A549 treated with AZD2906 at 1 μM for 4 hours (cell line): ENCODE measurements at places on chromosomes 4 and X. TPM values are rescaled to one million over a fixed set of nuclear protein-coding genes. Genes with fewer than 3 reads are reported as not detected.

Gene F8A3
- total RNA-seq, result 0.56 to 1.3 TPM (median 1.0 TPM) in 5 replicates

Gene SPARCL1
- not detected in 5 replicates for total RNA-seq

Gene NAT8L
- 10.2 to 13.8 TPM (median 13.1 TPM) in 5 replicates for total RNA-seq

Gene MAP7D2
- total RNA-seq, result 5.2 to 7.1 TPM (median 5.7 TPM) in 5 replicates

Gene RASL11B
- total RNA-seq, result 0.13 to 0.20 TPM (median 0.14 TPM) in 5 replicates

Gene FAM47A
- total RNA-seq, result not detected in 5 replicates

Gene RAI2
- total RNA-seq, result 0.14 to 0.21 TPM (median 0.17 TPM) in 5 replicates

Gene MUC7
- total RNA-seq, result not detected in 5 replicates

Gene FGF13
- total RNA-seq, result 0.05 to 0.06 TPM in 2 of 5 replicates, not detected in the others

Gene CXCL11
- total RNA-seq, result 0.08 to 0.20 TPM (median 0.14 TPM) in 5 replicates

Gene SLC7A11
- 16.1 to 20.9 TPM (median 16.8 TPM) in 5 replicates for total RNA-seq

Gene LRBA
- 6.2 to 9.2 TPM (median 6.8 TPM) in 5 replicates for total RNA-seq

Gene CLCN4
- 3.9 to 5.1 TPM (median 4.4 TPM) in 5 replicates for total RNA-seq

Gene DDIT4L
- 0.09 to 0.61 TPM (median 0.26 TPM) in 5 replicates for total RNA-seq

Gene APOOL
- total RNA-seq, result 7.3 to 11.0 TPM (median 8.4 TPM) in 5 replicates

Gene CSAG1
- 0.18 to 0.46 TPM (median 0.24 TPM) in 5 replicates for total RNA-seq

Gene MBNL3
- total RNA-seq, result 0.07 to 0.15 TPM in 2 of 5 replicates, not detected in the others

Gene MAGEA12
- 0.06 to 0.29 TPM (median 0.15 TPM) in 5 replicates for total RNA-seq

Gene EXOC1L
- not detected in 5 replicates for total RNA-seq

Gene EVC2
- 1.7 to 1.9 TPM (median 1.8 TPM) in 5 replicates for total RNA-seq

Gene NKX3-2
- 0.03 to 0.17 TPM (median 0.10 TPM) in 5 replicates for total RNA-seq

Gene CXCR3
- 0.05 to 0.11 TPM (median 0.07 TPM) in 4 of 5 replicates, not detected in the other for total RNA-seq

Gene WNK3
- 0.03 to 0.11 TPM (median 0.07 TPM) in 5 replicates for total RNA-seq

Gene ZDHHC15
- not detected in 5 replicates for total RNA-seq

Gene TLL1
- total RNA-seq, result 0.12 to 0.38 TPM (median 0.15 TPM) in 5 replicates

Gene RBMX
- total RNA-seq, result 202 to 261 TPM (median 209 TPM) in 5 replicates

Gene SOX3
- total RNA-seq, result 0.03 TPM in 1 of 5 replicates, not detected in the others

Gene CSAG2
- not detected in 5 replicates for total RNA-seq

Gene STPG2
- not detected in 5 replicates for total RNA-seq

Gene ARHGAP6
- total RNA-seq, result 0.01 to 0.13 TPM (median 0.10 TPM) in 3 of 5 replicates, not detected in the others
